Heart left ventricle (tissue), 16 donors: ENCODE measurements at places on chromosomes 3 and 15. TPM values are rescaled to one million over a fixed set of nuclear protein-coding genes. Genes with fewer than 3 reads are reported as not detected.

GRCh38 chr3:177034832-177035475 is 162.3 kb downstream of the TBL1XR1 start:
- no peaks in the 10 kb centered on the region for H3K36me3 ChIP-seq
- peaks cover 3% of the 10 kb centered on the region for H3K4me1 ChIP-seq

DNA sequence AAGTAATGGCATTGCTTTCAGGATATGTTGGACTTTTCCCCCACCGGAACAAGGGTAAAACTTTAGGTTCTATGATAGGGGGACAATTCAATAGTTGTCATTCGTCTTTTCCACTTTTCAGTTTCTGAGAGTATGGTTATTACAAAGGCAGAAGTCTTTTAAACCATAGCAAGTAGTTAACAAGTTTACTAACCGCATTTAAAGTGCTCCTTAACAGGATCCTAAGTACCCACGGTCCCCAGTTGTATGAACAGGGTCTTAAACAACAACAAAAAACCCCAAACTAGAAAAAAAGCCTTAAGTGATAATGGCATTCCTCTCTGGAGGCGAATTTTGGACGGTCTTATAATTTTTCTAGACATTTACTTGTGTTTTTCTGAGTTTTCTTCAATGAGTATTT is 831 bp downstream of the IFT57 start:
- H3K27me3 ChIP-seq, result no peaks in the 10 kb centered on the region
- DNase-seq, result no peak
- H3K27ac ChIP-seq, result peak overlapping the region; percentile 88
- H3K36me3 ChIP-seq, result no peaks in the 10 kb centered on the region
- H3K4me1 ChIP-seq, result no peaks in the 10 kb centered on the region
- peak overlapping the region; percentile 75 for H3K4me3 ChIP-seq

DNA sequence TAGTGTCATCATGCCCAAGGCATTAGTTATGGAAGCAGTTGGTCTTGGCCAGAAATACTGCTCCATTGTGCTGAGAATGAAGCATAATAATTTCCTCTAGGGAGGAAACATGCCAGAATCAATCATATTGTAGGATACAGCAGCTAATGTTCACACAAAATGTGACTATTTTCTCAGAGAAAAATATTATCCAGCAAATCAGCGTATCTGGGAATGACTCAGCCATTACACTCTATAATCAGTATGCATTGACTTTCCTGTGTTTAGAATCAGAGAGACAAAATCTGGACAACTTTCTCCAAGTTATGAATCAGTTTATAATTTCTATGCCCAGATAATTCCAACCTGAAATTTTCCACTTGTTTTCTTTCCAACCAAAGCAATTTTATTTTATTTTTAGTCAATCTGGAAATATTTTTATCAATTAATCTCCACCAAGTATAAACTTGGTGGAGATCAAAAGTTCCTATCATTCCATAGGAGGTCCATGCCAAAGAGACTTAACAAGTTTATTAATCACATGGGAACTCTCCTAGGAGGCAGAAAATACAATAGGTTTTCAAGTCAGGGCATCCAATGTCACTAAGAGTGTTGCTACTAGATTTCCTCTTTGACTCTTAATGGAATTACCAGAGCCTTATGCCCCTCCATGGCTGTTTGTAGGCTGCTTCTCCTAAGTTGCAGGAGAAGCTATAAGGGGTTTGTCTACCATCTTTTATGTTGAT is 36.4 kb downstream of the SUCNR1 start:
- DNase-seq, result no peak
- H3K36me3 ChIP-seq, result no peaks in the 10 kb centered on the region
- H3K27ac ChIP-seq, result no peak overlapping the region
- no peaks in the 10 kb centered on the region for H3K27me3 ChIP-seq
- no peaks in the 10 kb centered on the region for H3K4me1 ChIP-seq

DNA sequence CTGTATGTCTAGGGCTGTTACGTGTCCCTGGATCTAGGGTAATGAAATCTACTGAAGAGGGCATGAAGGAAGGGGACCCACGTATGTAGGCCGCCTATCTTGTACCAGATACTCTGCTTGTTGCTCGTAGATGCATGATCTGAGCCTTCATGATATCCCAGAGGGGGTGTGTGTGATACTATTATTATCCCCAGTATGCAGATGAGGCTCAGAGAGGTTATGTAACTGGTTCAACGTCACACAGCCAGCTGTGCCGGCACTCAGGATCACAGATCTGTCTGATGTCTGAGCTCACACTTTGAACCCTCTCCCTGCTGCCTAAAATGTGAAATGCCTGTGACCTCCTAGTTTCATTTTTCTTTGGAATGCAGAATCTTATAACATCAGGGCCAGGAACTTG is 36.2 kb upstream of the SEC13 start:
- no peak overlapping the region for H3K27ac ChIP-seq
- H3K27me3 ChIP-seq, result no peaks in the 10 kb centered on the region
- H3K36me3 ChIP-seq, result no peaks in the 10 kb centered on the region
- DNase-seq, result no peak
- peaks cover 25% of the 10 kb centered on the region for H3K4me1 ChIP-seq

GRCh38 chr3:106333911-106334618 is 465.3 kb upstream of the CBLB start:
- H3K4me3 ChIP-seq, result no peak overlapping the region
- no peak overlapping the region for H3K27ac ChIP-seq
- no peaks in the 10 kb centered on the region for H3K4me1 ChIP-seq
- DNase-seq, result no peak
- no peaks in the 10 kb centered on the region for H3K36me3 ChIP-seq

The ERC2 gene
- total RNA-seq, result 1.7 TPM

DNA sequence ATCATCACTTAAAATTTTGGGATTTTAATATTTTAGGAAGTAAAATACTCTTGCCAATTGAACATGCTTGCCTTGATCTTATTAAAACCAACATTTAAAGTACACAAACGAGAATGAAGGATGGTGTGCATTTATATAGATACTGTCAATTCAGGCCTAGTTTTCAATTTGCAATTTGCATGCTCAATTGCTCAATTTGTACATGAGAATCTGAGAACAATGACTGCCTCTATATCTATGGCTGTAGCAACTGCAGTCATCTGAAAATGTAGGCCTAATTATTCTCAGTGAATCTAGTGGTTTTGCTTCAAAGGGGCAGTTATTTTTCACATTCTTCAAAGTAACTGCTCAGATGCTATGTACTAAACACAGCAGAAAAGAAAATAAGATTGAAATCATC is 18.8 kb downstream of the ZBBX start:
- H3K4me1 ChIP-seq, result no peaks in the 10 kb centered on the region
- no peak overlapping the region for H3K4me3 ChIP-seq
- no peaks in the 10 kb centered on the region for H3K27me3 ChIP-seq
- DNase-seq, result no peak
- no peak overlapping the region for H3K27ac ChIP-seq
- H3K36me3 ChIP-seq, result no peaks in the 10 kb centered on the region

The CCR8 gene
- not detected for total RNA-seq

- no peak overlapping the region for H3K27ac ChIP-seq
- no peak overlapping the region for H3K4me3 ChIP-seq
- H3K36me3 ChIP-seq, result no peaks in the 10 kb centered on the region
- peaks cover 11% of the 10 kb centered on the region for H3K27me3 ChIP-seq
These were observed 120.5 kb upstream of the ALDH1A3 start for GRCh38 chr15:100759106-100759505.

The SLC2A2 gene
- not detected for total RNA-seq

GRCh38 chr3:16247282-16248061 is 17.3 kb downstream of the DPH3 start:
- H3K36me3 ChIP-seq, result no peaks in the 10 kb centered on the region
- no peak overlapping the region for H3K27ac ChIP-seq

DNA sequence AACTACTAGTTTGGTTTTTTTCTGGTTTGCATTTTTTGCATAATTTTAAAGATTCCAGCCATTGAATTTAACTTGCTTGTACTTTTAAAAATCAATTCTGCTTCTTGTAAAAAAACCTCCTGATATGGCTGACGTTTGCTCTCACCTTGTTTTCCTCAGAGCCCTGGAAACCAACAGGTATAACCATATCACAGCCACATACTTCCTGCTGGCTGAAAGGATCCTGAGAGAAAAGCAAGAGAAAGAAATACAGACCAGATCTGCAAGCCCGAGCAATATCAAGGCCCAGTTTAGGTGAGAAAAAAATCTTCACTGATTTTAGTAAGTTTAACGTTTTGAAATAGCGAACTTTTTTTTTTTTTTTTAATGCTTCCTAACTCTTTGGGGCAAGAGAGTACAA is 56.8 kb downstream of the SNRK start:
- DNase-seq, result no peak
- H3K4me3 ChIP-seq, result no peak overlapping the region
- no peak overlapping the region for H3K27ac ChIP-seq
- H3K27me3 ChIP-seq, result no peaks in the 10 kb centered on the region
- H3K4me1 ChIP-seq, result no peaks in the 10 kb centered on the region
- peaks cover 98% of the 10 kb centered on the region for H3K36me3 ChIP-seq

DNA sequence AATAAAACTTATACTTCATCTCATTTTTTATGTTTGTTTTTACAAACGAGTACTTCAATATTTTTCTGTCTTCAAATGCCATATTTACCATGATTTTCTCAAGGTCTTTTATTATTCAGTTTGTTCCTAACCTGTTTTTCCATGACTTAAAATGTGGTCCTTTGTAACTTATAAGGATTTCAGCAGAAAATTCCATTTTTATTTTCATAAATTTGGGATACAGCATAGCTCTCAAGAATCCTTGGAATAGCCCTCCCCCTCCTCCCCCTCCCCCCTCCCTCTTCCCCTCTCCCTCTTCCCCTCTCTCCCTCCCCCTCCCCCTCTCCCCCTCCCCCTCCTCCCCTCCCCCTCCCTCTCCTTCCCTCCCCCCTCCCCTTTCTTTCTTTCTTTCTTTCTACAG is 14.9 kb upstream of the STX19 start:
- DNase-seq, result no peak
- no peaks in the 10 kb centered on the region for H3K4me1 ChIP-seq
- peaks cover 11% of the 10 kb centered on the region for H3K36me3 ChIP-seq
- no peak overlapping the region for H3K27ac ChIP-seq

The KLHL6 gene
- 1.1 TPM for total RNA-seq

The ARGFX gene
- not detected for total RNA-seq

- no peaks in the 10 kb centered on the region for H3K4me1 ChIP-seq
- no peaks in the 10 kb centered on the region for H3K27me3 ChIP-seq
- H3K27ac ChIP-seq, result no peak overlapping the region
- H3K36me3 ChIP-seq, result peaks cover 43% of the 10 kb centered on the region
These were observed 50.9 kb downstream of the CEP63 start for GRCh38 chr3:134536781-134537180.

DNA sequence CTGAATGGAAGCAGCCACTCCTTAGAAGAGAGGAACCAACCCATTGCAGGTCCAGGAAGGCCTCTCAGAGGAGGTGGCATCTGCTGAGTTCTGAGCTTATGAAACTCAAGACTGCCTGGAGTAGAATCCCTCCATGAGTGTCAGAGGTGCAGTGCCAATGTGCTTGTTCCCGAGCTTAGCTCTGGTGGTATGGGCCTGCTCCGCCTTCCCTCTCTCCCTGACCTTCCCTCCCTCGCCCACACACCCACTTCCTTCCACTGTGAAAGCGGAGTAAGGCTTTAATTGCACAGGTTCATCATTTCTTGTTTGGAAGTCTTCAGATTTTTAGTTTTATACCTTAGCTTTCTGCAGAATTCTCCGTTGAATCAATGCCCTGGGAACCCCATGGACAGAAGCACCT is 208.0 kb upstream of the BHLHE40 start:
- H3K4me1 ChIP-seq, result peaks cover 26% of the 10 kb centered on the region
- peaks cover 11% of the 10 kb centered on the region for H3K36me3 ChIP-seq
- no peak overlapping the region for H3K4me3 ChIP-seq
- H3K27me3 ChIP-seq, result no peaks in the 10 kb centered on the region
- H3K27ac ChIP-seq, result peak overlapping the region; percentile 83

The NUP210 gene
- 1.8 TPM for total RNA-seq

GRCh38 chr3:13080591-13080990 is 7.4 kb upstream of the IQSEC1 start:
- no peak overlapping the region for H3K4me3 ChIP-seq
- no peaks in the 10 kb centered on the region for H3K36me3 ChIP-seq
- H3K27ac ChIP-seq, result peak overlapping the region; percentile 24
- H3K27me3 ChIP-seq, result no peaks in the 10 kb centered on the region
